ENCODE measurements at places on chromosomes 2 and 18.

DNA sequence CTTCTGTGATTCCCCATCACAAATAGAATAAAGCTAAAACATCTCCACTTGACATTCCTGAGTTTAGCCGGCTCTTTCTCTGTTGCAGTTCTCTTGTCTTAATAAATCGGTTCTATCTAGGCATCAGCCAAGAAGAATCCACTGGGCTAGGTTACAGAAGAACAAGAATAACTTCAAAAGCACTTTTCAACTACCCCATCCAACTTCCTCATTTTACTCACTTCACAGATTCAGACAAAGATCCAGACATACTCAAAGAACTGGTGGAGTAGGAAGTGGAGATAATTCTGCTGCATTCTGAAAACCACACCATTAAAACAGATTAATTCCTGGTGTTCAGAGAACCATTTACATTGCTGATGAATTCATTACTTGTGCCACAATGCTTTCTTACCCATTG, 9.6 kb upstream of the ALPK2 start:
- H3K27me3 ChIP-seq: no peaks in the 10 kb centered on the region
- peaks cover 9% of the 10 kb centered on the region for H3K4me1 ChIP-seq
- no peaks in the 10 kb centered on the region for H3K36me3 ChIP-seq

GRCh38 chr2:74821177-74822126, 12.5 kb upstream of the HK2 start:
- no peaks in the 10 kb centered on the region for H3K4me1 ChIP-seq
- H3K27ac ChIP-seq: no peak overlapping the region
- no peak for DNase-seq
- H3K27me3 ChIP-seq: no peaks in the 10 kb centered on the region
- H3K4me3 ChIP-seq: no peak overlapping the region

GRCh38 chr2:181143790-181144300, 163.4 kb downstream of the UBE2E3 start:
- H3K4me1 ChIP-seq: no peaks in the 10 kb centered on the region
- DNase-seq: no peak
- no peak overlapping the region for H3K4me3 ChIP-seq
- H3K36me3 ChIP-seq: no peaks in the 10 kb centered on the region
- no peaks in the 10 kb centered on the region for H3K27me3 ChIP-seq
- H3K27ac ChIP-seq: no peak overlapping the region

- no peak for DNase-seq
- H3K4me3 ChIP-seq: no peak overlapping the region
- H3K27ac ChIP-seq: no peak overlapping the region
- no peaks in the 10 kb centered on the region for H3K27me3 ChIP-seq
- no peaks in the 10 kb centered on the region for H3K4me1 ChIP-seq
These were observed 11.9 kb upstream of the ACTR3 start for GRCh38 chr2:113877711-113878598.

GRCh38 chr2:131572175-131572574, 44.5 kb downstream of the CCDC74A start:
- no peaks in the 10 kb centered on the region for H3K36me3 ChIP-seq
- DNase-seq: no peak
- no peak overlapping the region for H3K4me3 ChIP-seq
- H3K27ac ChIP-seq: no peak overlapping the region
- no peaks in the 10 kb centered on the region for H3K4me1 ChIP-seq
- H3K27me3 ChIP-seq: no peaks in the 10 kb centered on the region

DNA sequence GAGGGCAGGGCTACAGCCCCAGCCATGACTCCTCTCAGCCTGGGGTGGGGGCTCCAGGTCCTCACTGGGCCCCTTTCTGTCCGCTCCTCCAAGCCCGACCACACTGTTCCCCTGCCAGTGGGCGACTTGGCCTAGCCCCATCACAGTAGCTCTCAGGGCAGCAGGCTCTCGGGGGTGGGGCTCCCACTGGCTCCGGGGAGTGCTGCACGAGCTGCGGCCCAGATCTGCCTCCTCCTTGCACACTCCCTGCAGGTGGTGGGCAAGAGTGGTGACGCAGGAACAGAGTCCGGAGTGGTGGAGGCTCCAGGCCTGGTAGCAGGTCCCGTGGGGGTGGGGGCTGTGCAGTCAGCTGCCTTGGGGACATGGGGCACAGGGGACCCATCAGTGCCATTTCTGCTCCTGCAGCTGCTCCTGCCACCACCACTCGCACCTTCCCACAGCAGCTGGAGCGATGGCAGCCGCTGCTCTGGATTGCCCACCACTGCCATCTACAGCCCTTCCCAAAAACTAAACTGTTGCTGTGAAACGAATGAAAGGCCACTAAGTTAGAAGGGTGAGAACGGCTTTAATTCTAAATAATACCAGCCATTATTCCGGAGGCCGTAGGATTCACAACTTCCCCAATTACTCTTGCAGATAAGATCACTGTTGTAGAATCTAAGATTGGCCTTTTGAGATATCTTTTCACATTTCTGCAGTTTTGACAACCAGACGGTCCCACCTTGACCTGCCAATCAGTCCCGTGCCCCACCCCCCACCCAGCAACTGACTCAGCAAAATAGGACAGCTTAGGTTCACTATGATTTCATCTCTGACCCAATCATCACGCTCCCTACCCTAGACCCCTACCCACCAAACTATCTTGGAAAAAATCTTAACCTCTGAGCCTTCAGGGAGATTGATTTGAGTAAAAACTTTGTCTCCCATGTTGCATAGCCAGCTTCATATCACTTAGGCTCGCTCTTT, 530.2 kb downstream of the DCC start:
- no peak overlapping the region for H3K27ac ChIP-seq

GRCh38 chr18:74290021-74290420, 1.7 kb downstream of the CYB5A start:
- no peaks in the 10 kb centered on the region for H3K36me3 ChIP-seq
- H3K27ac ChIP-seq: no peak overlapping the region
- H3K27me3 ChIP-seq: no peaks in the 10 kb centered on the region
- no peak for DNase-seq
- H3K4me1 ChIP-seq: peaks cover 5% of the 10 kb centered on the region

DNA sequence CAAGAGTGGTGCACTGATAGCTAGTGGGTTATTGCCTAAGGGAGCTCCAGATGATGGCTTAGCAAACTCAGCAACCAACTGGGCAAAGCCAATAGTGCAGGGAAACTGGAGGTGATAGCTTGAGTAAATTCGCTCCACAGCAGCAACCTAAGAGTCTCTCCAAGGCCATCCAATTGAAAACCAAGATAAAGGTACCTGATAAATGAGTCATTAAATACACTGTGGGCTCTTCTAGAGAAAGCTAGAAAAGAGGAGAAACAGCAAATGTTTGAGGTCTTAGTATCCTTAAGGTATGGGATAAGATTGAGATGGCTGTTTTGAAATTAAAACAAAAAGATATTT, 197.8 kb upstream of the ERBB4 start:
- H3K36me3 ChIP-seq: no peaks in the 10 kb centered on the region
- H3K4me1 ChIP-seq: no peaks in the 10 kb centered on the region
- H3K4me3 ChIP-seq: no peak overlapping the region
- no peak for DNase-seq

- DNase-seq: peak; percentile 32
- H3K4me1 ChIP-seq: peaks cover 3% of the 10 kb centered on the region
- H3K36me3 ChIP-seq: no peaks in the 10 kb centered on the region
- H3K27me3 ChIP-seq: no peaks in the 10 kb centered on the region
- no peak overlapping the region for H3K4me3 ChIP-seq
These were observed 154.8 kb downstream of the MBP start for GRCh38 chr18:76977684-76978232.

DNA sequence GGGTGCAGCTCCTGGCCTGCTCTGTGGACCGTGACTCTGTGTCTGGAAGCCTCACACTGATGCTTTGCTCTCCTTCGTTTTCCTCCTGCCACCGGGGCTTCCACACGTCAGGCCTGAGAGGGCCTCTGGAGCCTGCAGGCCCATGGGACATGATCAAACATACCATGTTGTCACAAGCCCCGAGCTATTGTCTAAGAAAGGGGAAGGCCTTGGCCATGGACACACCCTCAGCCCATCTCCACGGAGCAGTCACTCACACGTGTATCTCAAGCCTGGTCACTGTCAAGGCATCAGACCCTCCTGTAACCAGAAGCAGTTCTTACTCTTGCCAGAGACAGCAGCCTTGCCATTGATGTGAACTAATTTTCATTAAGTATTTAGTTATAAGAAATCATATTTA, 814.1 kb upstream of the SALL3 start:
- no peaks in the 10 kb centered on the region for H3K27me3 ChIP-seq
- no peaks in the 10 kb centered on the region for H3K36me3 ChIP-seq
- no peaks in the 10 kb centered on the region for H3K4me1 ChIP-seq
- no peak overlapping the region for H3K27ac ChIP-seq
- no peak for DNase-seq

- H3K4me3 ChIP-seq: no peak overlapping the region
- H3K4me1 ChIP-seq: no peaks in the 10 kb centered on the region
- H3K27me3 ChIP-seq: no peaks in the 10 kb centered on the region
- no peak for DNase-seq
These were observed 40.3 kb downstream of the LHCGR start for GRCh38 chr2:48715042-48715899.

DNA sequence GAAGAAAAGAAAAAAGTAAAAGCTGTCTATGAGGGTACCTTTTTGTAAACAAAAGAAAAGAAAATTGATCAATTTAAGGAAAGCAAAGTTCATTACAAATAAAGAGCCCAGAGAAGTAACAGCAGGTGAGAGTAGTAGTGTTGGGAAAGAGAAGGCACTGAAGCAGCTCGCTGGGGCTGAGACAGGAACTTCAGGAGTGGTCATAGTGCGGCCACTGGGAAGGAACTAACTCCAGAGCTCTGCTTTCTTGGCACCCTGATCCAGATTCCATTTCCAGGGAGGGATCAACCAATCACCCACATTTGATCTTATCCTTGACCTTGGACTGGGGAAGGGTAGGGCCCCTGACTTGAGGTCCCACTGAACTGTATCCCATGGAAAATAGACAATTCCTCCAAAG, 617.6 kb downstream of the CPS1 start:
- no peak for DNase-seq
- H3K4me1 ChIP-seq: no peaks in the 10 kb centered on the region
- H3K36me3 ChIP-seq: no peaks in the 10 kb centered on the region
- H3K27me3 ChIP-seq: no peaks in the 10 kb centered on the region
- no peak overlapping the region for H3K4me3 ChIP-seq
- no peak overlapping the region for H3K27ac ChIP-seq

DNA sequence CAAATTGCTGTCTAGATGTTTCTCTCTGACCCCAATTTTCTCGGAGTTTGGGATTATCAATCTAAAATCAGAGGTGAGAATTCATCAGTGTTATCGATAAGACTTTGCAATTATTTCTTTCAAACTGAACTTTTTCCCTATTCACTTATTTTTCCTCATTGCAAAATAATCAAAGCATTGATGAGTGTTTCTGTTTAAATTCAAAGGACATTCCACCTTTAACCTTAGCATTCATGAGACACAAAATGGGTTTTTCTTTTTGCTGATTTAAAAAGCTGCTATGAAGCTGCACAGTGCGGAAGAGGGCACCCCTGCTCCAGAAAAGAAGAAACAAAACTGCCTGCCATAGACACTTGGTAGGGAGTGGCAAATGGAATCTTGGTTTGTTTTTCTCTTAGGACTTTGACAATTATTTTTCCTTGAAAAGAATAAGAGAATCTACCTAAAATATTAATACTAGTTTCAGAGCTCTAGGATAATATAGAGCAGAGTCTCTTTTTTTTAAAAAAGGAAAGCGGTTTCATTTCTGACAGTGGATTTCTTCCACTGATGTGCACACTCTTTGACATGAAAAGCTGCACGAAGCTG, 203.4 kb downstream of the TGIF1 start:
- no peak overlapping the region for H3K27ac ChIP-seq
- H3K4me3 ChIP-seq: no peak overlapping the region
- no peaks in the 10 kb centered on the region for H3K27me3 ChIP-seq
- DNase-seq: no peak
- no peaks in the 10 kb centered on the region for H3K36me3 ChIP-seq
- peaks cover 8% of the 10 kb centered on the region for H3K4me1 ChIP-seq

DNA sequence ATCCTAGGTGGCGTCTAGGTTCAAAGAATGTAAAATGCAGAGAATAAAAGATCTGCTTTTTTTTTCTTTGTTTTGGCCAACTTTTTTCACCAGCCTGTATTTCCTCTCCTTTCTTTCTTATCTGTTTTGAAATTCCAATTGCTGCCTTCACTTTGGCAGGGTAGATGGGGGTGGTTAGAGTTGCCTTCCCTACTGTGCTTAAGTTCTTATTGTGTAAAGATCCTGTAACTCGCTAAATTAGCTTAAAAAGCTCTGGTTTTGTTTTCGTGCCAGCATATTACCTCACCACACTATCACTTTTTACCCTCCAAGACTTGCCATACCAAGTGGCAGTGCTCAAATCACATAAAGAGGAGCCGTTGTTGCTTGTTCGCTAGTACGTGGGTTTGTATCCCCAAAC, 921.7 kb downstream of the DPP10 start:
- H3K4me3 ChIP-seq: no peak overlapping the region
- H3K36me3 ChIP-seq: no peaks in the 10 kb centered on the region
- H3K4me1 ChIP-seq: 0 out of 2 replicates have a peak, but pooled peaks cover 2% of the 10 kb centered on the region
- H3K27me3 ChIP-seq: no peaks in the 10 kb centered on the region
- DNase-seq: peak; percentile 10

- H3K4me3 ChIP-seq: no peak overlapping the region
- no peaks in the 10 kb centered on the region for H3K27me3 ChIP-seq
- no peak overlapping the region for H3K27ac ChIP-seq
These were observed 11.5 kb upstream of the LAPTM4A start for GRCh38 chr2:20062615-20063545.

DNA sequence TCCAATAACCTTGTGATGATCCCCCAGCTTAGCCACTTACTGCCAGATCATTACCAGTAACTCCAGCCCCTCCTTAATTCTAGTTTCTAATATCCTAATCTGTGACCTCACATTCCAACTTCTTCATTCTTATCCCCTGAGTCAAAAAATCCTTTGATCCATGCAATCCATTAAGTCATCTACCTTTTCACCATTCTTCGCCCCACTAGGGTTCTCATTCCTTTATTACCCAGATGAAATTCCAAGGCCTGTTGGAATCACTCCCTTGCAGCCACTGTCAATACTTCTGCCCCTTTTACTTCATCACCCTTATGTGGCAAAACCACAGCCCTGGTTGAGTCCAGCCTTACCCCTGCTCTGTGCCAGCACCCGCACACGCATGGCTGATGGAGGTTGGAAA, 20.3 kb upstream of the IL36G start:
- H3K27me3 ChIP-seq: no peaks in the 10 kb centered on the region
- no peaks in the 10 kb centered on the region for H3K36me3 ChIP-seq
- no peak for DNase-seq
- H3K4me1 ChIP-seq: no peaks in the 10 kb centered on the region
- no peak overlapping the region for H3K4me3 ChIP-seq

- no peak overlapping the region for H3K27ac ChIP-seq
- no peak for DNase-seq
- no peaks in the 10 kb centered on the region for H3K4me1 ChIP-seq
- no peak overlapping the region for H3K4me3 ChIP-seq
These were observed 389.6 kb upstream of the CDH19 start for GRCh38 chr18:66993492-66993891.

DNA sequence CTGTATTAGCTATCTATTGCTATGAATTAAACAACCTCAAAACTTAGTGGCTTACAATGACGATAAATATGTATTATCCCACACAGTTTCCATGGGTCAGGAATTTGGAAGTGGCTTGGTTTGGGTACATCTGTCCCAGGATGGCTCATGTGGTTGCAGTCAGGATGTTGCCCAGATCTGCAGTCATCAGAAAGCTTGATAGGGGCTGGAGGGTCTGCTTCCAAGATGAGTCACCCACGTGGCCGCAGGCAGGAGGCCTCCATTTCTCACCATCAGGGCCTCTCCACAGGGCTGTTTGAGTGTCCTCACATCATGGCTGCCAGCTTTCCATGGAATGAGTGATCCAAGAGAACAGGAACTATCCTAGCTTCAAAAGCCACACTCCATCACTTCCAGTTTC, 46.4 kb downstream of the CHRNA1 start:
- DNase-seq: no peak
- no peak overlapping the region for H3K4me3 ChIP-seq
- no peaks in the 10 kb centered on the region for H3K36me3 ChIP-seq
- H3K27ac ChIP-seq: no peak overlapping the region
